Activated CD4-positive, alpha-beta T cell treated with anti-CD3 and anti-CD28 coated beads for 4 hours (primary cell): ENCODE measurements at places on chromosomes 11 and 22.

DNA sequence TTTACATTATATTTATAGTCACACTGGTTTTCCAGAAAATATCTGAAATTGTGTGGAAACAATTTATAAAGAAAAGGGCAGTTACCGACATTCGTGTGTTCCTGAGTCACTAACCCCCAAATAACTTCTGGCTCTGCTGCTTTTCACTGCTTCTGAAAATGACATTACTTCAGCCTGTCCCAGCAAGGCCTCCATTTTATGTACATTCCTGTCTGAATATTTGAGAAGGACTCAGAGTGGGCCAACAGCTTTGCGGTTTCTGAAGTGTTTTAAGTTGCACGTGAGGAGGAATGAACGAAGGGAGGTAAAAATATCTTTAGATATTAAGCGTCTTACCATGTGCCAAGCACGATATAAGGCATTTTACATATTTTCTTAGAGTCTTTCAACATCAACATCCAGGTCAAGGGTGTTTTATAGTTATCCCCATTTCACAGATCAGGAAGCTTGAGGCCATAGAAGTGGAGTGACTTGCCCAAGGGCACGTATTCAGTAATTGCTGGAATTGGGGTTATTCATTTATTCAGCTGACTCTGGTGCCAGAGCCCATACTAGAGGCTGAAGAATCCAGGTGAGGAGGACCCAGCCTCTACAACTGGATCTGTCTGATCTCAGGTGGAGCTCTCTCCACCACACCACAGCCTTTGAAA is 30.8 kb upstream of the WNT11 start:
- no peak for DNase-seq

GRCh38 chr11:89521294-89521693 is 30.1 kb upstream of the NOX4 start:
- no peak for DNase-seq

- DNase-seq, result no peak
Observed at GRCh38 chr11:110509472-110509871, 79.7 kb downstream of the FDX1 start.

DNA sequence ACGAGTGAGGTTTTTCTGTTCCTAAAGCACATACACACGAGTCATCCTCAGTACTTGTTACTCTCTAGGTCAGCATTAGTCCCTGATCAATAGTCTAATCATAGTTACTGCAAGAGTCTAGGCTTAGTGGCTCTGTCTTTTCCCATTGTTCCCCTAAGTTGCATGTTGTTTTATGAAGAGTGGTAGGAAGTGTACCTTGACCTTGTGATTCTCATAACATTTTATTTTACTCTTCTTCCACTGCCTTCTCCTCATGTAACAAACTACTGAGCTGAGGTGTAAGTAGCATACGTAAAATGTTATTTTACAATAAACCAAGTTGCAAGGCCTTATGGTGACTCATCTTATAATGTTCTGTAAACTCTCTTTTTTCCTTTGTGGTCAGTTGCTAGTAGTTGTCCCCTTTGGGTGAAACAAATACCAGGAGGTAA is 15.0 kb downstream of the METTL15 start:
- DNase-seq, result no peak

DNA sequence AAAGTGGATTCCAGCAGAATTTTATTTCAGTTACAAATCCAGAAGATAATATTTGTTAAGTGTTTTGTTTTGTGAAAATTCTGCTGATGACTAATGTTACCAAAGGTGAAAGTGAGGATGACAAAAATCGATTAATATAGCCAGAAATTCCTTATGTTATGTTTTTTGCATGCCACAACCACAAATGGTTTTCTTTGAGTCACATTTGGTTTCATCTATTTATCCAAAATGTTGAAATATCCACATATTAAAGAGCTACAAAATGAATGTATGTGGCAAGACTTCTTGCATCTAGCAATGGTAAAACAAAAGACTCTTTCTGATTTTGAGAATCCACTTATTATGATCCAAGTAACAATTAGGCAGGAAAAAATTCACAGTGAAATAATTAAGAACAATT is 150.1 kb upstream of the LRRC4C start:
- no peak for DNase-seq

- no peak for DNase-seq
Observed at GRCh38 chr11:116416852-116417251, 355.9 kb downstream of the BUD13 start.

DNA sequence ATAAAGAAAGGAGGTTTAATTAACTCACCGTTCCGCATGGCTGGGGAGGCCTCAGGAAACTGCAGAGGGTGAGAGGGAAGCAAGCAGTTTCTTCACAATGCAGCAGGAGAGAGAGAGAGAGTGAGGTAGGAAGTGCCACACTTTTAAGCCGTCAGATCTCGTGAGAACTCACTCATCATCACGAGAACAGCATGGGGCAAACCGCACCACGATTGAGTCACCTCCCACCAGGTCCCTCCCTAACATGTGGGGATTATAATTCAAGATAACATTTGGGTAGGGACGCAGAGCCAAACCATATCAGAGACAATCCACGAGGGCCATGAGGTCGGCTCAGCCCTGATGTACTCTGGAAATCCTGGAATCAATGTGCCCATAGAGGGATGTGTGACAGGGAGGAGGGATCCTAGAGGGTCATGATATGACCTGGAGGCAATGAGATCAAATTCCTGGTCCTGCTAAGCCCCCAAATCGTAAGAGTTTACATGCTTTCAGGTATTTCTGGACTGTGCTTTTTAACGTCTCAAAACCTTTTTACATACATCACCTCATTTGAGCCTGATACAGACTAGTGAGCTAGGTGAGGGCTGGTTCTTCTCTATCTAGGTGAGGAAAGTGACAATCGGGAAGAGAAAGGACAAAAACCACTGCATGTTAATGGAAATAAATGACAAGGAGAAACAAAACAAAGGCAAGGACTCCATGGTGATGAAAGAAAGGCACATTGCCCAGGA is 19.5 kb upstream of the RASSF10 start:
- no peak for DNase-seq

DNA sequence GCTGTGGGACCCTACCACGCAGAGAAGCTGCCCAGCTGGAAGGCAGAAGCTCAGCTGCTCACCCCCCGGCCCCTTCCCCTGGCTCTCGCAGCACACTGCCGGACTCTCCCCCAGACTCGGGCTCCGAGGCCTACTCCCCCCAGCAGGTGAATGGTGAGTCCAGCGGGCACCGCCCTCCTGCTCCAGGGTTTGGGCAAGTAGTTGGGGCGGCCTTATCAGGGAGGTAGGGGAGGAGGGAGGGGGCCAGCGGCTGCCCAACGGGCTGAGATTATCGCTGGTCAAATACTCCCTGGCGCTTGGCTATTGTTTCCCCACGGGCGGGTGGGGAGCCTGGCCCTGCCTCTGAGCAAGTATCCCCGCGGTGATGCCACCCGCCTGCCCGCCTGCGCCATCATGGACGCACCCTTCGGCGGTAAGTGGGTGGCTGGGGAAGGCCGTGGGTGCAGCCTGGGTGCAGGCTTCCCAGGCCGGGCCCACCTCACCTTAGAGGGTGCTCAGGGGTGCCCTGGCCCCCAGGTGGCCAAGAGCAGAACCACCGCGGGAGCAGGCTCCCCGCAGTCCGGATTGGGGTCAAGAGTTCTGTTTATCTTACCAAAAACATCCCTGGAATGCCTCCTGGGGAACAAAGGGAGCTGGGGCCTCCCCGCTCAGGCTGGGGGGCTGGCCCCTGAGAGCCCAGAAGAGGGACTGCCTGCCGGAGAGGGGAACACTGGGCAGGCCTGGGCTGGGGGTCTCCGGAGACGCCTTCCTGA is 16.9 kb downstream of the MYRF start:
- no peak for DNase-seq

GRCh38 chr11:79794057-79794456 is 353.2 kb upstream of the TENM4 start:
- DNase-seq, result no peak

GRCh38 chr11:62671608-62672389 is at the start of the genes LBHD1 and UQCC3:
TSS of gene LBHD1 (minus strand) at chr11:62672267. CDS start at chr11:62670031, 2,236 bp downstream.
TSS of gene UQCC3 (plus strand) at chr11:62671673. CDS start at chr11:62671746, 73 bp downstream.
- DNase-seq, result peak; percentile 74

- no peak for DNase-seq
Observed at GRCh38 chr11:69801513-69802335, 17.5 kb downstream of the FGF3 start.

GRCh38 chr11:1270476-1270875 is 39.0 kb downstream of the TOLLIP start:
- DNase-seq, result no peak

GRCh38 chr11:101741479-101742175 is 157.8 kb upstream of the TRPC6 start:
- DNase-seq, result no peak

DNA sequence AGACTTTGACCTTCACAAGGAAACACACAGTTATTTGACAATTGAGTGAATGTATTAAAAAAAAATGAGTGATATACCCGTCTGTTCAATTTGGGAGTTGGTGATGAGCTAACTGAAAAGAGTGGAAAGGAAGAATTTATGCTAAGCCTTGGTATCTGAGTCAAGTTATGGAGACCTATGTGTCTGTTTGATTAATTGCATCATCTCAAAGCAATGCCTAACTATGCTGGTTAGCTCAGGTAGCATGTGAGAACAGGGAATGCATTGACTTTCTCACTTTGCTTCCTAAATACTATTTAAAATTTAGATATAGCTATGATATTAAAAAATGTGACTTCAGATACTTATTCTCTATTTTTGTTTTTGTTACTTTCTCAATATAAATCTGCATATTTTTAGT is 110.5 kb downstream of the DDX10 start:
- DNase-seq, result no peak

DNA sequence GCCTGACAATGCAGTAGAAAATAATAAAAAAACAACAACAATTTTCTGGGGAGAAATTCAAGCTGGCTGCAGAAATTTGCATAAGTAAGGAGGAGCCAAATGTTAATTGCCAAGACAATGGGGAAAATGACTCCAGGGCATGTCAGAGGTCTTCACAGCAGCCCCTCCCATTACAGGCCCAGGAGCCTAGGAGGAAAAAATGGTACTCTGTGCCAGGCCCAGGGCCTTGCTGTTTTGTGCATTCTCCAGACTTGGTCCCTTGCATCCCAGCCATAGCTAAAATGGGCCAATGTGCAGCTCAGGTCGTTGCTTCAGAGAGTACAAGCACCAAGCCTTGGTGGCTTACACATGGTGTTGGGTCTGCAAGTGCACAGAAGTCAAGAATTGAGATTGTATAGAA is 45.5 kb downstream of the MS4A2 start:
- DNase-seq, result no peak

- DNase-seq, result no peak
Observed at GRCh38 chr11:20443596-20443995, 56.1 kb downstream of the PRMT3 start.

DNA sequence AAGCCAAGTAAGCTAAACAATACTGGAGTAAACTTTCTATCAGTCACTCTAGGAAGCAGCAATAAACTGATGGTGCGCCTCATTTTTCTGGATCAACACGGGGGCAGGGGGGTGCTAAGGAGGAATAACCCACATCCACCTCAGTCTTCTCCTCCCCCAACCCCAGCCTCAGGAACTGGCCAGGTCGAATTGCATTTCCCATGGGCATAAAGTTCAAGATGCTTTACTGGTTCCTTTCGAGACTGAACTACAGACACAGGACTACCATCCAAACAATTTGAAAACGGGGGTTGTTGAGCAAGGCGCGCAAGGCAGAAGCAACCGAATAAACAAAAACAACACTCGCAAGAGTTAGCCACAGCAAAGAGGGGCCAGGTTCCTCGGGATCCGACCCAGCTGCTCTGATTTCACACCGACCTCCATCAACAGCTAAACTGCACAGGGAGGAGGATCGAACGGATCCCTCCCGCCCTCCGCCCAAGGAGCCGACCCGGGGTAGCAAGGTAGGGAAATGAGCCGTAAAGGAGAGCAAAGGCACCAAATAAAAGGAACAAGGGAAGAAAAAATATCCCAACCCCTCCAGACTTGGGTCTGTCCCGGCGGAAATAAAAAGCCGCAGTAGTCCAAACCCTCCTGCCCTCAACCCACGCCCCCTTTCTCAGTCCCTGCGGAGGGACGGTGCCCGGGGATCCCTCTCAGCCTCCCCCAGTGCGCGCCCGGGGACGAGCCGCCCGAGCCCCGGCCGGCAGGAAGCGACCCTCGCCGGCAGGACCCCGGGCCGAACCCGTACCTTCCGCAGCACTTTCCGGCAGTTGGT is 801 bp downstream of the SESN3 start:
- peak; percentile 29 for DNase-seq

DNA sequence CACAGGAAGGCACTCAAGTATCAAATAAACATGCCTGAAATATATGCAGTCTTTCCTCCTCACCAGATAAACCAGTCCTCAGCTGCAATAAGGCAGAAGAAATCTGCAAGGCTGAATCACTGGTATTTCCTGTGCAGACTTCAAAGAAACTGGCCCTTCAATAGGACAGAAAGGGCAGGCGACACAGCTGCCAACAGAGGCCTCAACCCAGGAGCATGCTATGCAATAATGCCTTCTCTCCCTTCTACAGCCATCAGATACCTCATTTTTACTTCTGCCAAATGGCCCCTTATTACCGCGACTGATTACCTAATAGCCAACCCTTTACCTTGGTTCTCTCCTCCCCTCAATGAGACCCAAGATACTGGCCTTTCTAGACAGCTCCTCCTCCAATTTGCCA is 8.0 kb downstream of the NUMA1 start:
- DNase-seq, result no peak

- no peak for DNase-seq
Observed at GRCh38 chr11:92026664-92027063, 198.0 kb upstream of the FAT3 start.

GRCh38 chr11:116962108-116962507 is 124.7 kb upstream of the APOA1 start:
- no peak for DNase-seq

DNA sequence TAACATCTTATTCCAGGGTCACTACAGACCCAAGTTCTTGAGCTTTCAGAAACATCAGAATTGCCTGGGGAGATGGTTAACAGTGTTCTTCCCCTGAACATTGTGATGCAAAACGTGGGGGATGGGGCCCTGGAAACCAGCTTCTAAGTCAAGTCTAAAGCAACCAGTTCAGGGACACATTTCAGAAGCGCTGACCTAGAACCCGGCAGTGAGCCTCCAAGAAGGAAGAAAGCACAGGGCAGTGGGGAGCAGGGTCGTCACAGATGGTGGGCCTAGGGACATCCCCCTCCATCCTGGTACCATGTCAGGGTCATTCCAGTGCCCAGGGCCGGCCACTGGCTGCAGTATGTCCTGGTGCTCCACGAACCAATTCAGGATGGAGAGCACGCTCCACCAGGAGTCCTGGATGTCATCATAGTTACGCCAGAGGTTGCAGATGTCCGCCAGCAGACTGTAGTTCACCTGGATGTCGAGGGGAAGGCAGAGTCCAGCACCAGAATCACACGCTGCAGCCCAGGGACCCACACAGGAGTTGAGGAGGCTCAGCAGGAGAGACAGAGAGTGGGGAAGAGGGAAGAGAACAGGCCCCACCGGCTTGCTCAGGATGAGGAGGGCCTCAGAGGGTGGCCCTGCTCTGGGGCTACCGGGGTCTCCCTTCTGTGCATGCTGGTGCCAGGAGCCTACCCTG is 5.0 kb downstream of the NAGA start:
- no peak for DNase-seq

- DNase-seq, result no peak
Observed at GRCh38 chr11:46383404-46383758, 1.9 kb downstream of the MDK start.

DNA sequence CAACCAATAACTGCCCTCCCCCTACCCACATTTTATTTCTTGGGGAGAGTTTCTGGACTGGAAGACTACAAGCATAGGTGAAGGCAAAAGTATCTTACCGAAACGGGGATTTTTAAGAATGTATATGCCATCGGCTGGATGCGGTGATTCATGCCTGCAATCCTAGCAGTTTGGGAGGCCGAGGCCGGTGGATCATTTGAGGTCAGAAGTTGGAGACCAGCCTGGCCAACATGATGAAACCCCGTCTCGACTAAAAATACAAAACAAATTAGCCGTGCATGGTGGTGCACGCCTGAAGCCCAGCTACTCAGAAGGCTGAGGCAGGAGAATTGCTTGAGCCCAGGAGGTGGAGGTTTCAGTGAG is 20.8 kb upstream of the SLN start:
- DNase-seq, result no peak
